ENCODE measurements at places on chromosomes 4 and X.
A peak's percentile ranks its signal among the peaks of the same experiment; 100 is the strongest.

DNA sequence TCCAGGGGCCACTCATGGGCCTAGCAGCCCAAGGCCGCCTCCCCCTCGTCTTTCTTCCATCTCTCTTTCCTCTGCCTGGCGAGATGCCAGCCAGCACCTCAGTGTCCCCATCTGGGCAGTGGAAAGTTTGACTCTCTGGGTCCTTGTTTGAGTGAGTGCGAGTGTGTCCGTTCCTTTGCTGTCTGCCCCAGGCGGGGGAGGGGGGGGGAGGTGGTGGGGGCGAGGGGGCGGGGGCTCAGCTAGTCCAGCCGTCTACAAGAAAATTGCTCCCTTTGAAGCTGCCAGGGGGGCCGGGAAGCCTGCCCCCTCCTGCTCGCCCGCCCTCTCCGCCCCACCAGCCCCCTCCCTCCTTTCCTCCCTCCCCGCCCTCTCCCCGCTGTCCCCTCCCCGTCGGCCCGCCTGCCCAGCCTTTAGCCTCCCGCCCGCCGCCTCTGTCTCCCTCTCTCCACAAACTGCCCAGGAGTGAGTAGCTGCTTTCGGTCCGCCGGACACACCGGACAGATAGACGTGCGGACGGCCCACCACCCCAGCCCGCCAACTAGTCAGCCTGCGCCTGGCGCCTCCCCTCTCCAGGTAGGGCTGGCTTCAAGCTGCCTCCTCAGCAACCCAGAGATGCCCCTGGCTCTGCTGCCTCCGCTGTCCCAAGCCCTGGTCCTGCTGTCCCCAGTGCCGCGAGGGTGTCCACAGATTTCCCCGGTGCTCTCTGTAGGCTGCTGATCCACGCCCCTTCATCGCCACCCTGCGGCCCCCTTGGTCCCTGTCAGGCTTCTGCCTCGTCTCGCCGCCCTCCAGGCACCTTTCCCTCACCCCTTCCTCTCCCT is at the start of gene BGN:
Gene BGN (plus strand): TSS at position 440 of the 821 bp plus-strand sequence. CDS start 9,652 bp downstream, outside the sequence.
- DNase-seq: no peak

DNA sequence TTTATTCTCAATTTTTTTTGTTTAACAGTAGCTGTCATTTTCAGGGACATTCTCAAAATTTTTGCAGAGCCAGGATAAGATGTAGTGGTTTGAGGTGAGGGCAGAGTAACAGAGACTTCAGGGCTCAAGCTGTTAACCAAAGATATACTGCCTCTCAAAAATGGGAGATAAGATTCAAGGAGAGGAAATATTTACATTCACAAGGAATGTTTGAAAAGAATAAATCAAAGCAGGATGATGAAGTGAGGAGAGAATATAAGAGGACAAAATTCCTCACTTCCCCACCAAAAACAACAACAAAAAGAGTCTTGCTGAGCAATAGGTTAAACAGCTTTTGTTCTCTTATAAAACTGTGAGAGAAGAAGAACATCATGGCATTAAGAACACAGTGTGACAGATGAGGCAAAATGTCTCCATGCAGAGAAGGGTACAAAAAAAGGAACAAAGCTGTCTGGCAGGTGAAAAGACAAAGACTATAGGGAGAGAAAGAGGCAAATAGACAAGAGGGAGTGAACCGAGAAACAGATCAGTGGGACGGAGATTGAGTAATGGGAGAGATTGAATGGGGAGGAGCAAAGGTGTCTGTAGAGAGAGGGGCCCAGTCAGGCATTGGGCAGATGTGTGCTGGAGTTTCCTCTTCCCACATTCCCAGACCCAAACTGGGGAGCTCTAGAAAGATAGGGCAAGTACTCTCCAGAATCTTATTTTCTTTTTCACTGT is 106.1 kb upstream of the TMEM150C start:
- DNase-seq: no peak

GRCh38 chr4:8200302-8200975 is 1.3 kb downstream of the SH3TC1 start:
- DNase-seq: peak; percentile 7

DNA sequence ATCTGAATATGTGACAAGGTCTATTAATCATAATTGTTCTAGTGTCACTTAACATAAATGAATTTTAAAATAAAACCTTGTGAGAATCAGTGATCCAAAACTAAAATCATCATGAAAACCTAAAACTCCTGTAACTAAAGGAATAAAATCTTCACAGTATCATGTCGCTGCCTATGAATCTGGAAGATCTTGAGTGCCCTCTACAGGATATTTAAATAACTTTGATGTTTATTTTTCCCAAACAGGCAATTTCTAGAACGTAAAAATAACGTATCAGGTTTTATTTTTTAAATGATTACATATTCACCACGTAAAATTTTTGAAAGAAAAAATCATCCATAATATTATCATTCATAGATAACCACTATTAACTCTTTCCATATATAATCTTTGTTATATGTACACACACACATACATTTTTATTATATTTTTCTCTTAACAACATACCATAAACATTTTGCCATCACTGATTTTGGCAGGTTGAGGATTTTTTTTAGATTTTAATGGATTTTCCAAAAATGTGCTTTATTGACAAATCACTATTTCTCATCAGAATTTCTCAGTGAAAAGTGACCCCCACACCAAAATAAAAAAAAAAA is 79.6 kb downstream of the COMMD8 start:
- peak; percentile 15 for DNase-seq

GRCh38 chrX:149569770-149570169 is 17.5 kb downstream of the MAGEA9B start:
- no peak for DNase-seq

DNA sequence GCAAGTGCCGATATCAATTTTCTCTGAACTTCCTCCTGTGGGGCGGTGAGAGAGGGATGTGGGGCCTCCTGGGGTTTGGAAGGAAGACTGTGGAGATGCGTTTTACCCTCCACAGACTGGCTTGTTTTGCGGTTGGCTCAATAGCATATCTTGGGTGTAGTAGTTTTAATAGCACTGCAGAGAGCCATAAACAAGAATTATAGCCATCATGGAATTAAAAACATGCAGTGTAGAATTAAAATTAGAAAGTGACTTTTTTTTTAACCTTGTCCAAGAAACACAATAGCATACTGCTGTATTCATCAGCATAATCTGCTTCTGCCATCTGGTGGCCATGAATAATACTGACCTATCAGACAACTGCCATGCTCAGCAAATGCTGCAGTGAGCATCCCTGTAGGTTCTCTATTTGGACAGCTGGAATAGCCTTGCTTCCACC is 47.3 kb upstream of the SCML1 start:
- DNase-seq: peak; percentile 57

DNA sequence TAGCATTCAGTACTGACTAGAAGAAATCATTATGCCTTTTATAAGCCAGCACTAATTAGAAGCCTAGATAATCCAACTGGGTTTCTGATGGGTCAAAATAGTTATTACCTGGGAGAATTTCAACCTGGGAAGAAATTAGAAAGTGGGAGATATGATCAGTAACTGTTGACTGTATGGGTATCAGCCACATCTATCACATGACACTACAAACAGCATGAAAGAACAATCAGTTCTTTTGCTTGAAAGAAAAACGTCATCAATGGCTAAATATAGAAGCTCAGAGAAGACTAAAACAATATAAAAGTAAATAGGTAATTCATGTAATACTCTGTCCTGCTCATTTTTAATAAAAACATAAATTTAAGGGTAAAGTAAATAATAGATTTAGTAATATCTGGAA is 145.1 kb downstream of the CAMK2D start:
- no peak for DNase-seq
